ENCODE measurements at places on chromosomes 4 and X. TPM values are rescaled to one million over a fixed set of nuclear protein-coding genes. Genes with fewer than 3 reads are reported as not detected.
A peak's percentile ranks its signal among the peaks of the same experiment; 100 is the strongest.

P2RY4 gene
- total RNA-seq: 0.06 TPM

SCML2 gene
- 5.0 TPM for total RNA-seq

LDB2 gene
- total RNA-seq: 88.2 TPM

FAM47E gene
- 9.4 TPM for total RNA-seq

DNA sequence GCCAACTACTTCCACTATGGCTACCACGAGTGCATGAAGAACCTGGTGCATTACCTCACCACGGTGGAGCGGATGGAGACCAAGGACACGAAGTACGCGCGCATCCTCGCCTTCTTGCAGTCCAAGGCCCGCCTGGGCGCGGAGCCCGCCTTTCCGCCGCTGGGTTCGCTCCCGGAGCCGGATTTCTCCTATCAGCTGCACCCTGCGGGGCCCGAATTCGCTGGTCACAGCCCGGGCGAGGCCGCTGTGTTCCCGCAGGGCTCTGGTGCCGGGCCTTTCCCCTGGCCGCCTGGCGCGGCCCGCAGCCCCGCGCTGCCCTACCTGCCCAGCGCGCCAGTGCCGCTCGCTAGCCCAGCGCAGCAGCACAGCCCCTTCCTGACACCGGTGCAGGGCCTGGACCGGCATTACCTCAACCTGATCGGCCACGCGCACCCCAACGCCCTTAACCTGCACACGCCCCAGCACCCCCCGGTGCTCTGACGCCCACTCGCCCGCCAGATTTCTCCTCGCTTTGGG lies 2.1 kb downstream of the HELT start:
- H3K36me3 ChIP-seq: no peaks in the 10 kb centered on the region
- no peak overlapping the region for H3K27ac ChIP-seq
- H3K4me3 ChIP-seq: no peak overlapping the region
- H3K4me1 ChIP-seq: peaks cover 42% of the 10 kb centered on the region
- H3K27me3 ChIP-seq: peaks cover 98% of the 10 kb centered on the region

DNA sequence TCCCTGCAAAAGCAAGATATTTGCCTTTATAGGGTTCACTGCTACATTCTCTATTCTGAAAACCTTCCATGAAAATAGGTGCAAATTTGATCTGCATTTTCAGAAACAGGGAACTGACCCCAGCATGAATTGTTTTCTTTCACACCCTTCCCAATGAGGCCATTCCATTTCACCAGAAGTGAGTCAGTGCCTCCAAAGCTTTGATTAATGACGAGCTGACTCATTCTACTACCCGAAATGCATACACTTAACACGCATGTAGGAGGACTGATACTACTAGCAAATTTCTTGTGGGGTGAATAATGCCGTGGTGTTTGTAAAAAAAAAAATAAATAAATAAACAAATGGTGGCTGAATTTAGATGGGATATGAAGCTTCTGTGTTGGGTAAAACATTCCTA lies 146.9 kb upstream of the FGF13 start:
- H3K27me3 ChIP-seq: peaks cover 2% of the 10 kb centered on the region
- no peak overlapping the region for H3K4me3 ChIP-seq
- H3K27ac ChIP-seq: no peak overlapping the region
- no peaks in the 10 kb centered on the region for H3K36me3 ChIP-seq
- no peak for DNase-seq

DNA sequence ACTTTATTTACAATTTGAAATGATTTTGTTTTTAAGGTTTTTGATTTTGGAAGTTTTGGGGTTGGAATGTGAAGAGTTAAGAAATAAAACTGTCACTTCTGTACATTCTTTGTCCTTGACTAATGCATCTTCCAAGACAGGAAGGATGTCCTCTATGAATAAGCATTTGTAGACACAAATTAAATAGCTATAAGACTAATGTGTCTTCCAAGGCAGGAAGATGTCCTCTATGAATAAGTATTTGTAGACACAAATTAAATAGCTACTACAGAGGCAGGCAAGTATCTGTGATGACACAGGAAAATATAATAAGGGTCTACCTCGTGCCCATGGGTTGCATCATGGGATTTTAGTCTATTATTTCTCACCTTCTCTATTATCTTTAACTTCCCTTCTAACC lies 14.5 kb downstream of the PRSS48 start:
- H3K36me3 ChIP-seq: no peaks in the 10 kb centered on the region
- no peak overlapping the region for H3K4me3 ChIP-seq

- peaks cover 6% of the 10 kb centered on the region for H3K4me1 ChIP-seq
- DNase-seq: no peak
- no peak overlapping the region for H3K27ac ChIP-seq
- no peaks in the 10 kb centered on the region for H3K36me3 ChIP-seq
Measured at GRCh38 chrX:39633293-39633692, 464.5 kb downstream of the BCOR start.

DNA sequence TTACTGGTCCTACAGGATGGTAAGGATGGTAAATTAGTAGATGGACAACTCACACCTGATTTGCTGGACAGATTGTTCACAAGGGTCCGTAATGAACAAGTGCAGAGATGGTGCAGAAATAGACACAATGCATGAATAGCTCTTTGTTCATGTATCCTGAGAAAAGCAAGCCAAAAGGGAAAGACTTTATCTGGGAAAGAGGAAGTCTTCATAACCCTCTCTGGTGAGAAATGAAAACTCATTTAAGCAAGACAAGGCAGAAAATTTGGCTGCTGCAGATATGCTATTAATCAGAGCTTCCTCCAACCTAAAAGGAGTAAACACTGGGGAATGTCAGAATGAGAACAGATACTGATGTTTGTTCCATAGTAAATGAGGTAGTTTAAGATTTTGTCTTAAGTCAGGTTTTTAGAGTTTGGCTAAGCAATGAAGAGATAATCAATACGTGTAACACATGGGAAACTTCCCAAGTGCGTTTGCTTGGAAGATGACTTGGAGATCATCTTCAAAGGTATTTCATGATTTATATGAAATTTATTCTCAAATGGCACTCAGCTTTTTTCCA lies 152.4 kb upstream of the BMPR1B start:
- no peaks in the 10 kb centered on the region for H3K27me3 ChIP-seq
- H3K4me3 ChIP-seq: no peak overlapping the region
- no peak for DNase-seq
- no peak overlapping the region for H3K27ac ChIP-seq

- no peak overlapping the region for H3K4me3 ChIP-seq
- H3K36me3 ChIP-seq: no peaks in the 10 kb centered on the region
- no peak overlapping the region for H3K27ac ChIP-seq
- DNase-seq: no peak
Measured at GRCh38 chr4:94767446-94767845, 9.7 kb downstream of the BMPR1B start.

DNA sequence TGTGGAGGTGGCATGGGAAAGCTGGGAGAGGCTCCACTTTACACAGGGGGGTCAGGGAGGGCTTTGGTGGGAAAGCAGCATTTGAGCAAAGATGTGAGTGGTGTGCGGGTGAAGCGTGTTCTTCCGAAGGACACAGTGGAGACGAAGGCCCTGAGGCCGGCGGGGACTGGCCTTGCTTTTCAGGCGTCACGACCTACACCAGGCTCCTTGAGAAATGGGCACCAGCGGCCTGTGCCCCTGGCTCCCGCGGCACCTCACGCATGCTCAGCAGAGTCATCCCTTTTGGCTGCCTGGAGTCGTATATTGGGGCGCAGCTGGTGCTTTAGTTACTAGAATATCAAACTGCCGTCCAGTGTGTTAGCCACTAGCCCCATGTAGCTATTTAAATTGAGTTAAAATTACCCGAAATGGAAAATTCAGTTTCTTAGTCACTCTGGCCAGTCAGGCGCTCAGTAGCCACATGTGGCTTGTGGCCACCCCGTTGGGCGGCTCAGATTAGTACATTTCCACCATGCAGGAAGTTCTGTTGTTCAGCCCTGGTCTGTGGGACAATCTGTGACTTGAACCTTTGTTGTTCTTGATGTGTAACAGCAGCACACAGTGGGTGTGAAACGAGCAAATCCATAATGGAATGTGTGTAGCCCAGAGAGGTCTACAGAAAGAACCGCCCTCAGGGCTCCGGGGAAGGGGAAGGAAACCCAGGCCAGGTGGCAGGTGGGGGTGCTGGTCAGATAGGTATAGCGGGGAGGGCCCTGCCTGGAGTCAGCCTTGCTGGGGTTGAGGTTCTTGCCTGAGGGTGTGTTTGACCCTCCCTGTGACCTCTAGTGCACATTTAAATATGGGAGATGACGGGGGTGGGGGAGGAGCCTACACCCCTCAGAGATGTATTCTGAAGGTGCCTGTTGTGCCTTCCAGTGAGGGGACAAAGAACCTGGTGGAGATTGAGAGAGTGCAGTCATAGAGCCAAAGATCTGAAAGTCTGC lies 30.4 kb downstream of the TBC1D14 start:
- no peak for DNase-seq
- no peaks in the 10 kb centered on the region for H3K27me3 ChIP-seq
- H3K36me3 ChIP-seq: peaks cover 16% of the 10 kb centered on the region
- no peak overlapping the region for H3K4me3 ChIP-seq
- H3K4me1 ChIP-seq: peaks cover 55% of the 10 kb centered on the region
- no peak overlapping the region for H3K27ac ChIP-seq

DNA sequence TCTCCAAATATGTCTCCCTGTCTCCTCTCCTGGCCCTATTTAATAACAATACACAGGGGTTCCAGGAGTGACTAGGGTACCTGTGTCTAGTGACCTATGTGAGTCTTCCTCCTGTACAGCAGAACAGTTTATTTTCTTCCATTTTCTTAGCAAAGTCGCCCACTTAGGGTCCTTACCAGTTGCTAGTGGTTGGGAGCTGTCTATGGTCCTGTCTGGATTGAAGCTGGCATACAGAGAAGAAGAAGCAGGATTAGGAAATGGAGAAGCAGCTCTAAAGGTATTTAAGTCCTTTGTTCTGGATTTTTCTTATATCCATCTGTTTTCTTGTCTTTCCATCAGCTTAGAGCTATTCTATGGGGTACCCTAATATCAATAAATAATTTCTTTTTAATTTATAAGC lies 587.1 kb upstream of the CPEB2 start:
- peak; percentile 31 for DNase-seq
- no peaks in the 10 kb centered on the region for H3K27me3 ChIP-seq
- no peaks in the 10 kb centered on the region for H3K4me1 ChIP-seq
- H3K36me3 ChIP-seq: no peaks in the 10 kb centered on the region

DNA sequence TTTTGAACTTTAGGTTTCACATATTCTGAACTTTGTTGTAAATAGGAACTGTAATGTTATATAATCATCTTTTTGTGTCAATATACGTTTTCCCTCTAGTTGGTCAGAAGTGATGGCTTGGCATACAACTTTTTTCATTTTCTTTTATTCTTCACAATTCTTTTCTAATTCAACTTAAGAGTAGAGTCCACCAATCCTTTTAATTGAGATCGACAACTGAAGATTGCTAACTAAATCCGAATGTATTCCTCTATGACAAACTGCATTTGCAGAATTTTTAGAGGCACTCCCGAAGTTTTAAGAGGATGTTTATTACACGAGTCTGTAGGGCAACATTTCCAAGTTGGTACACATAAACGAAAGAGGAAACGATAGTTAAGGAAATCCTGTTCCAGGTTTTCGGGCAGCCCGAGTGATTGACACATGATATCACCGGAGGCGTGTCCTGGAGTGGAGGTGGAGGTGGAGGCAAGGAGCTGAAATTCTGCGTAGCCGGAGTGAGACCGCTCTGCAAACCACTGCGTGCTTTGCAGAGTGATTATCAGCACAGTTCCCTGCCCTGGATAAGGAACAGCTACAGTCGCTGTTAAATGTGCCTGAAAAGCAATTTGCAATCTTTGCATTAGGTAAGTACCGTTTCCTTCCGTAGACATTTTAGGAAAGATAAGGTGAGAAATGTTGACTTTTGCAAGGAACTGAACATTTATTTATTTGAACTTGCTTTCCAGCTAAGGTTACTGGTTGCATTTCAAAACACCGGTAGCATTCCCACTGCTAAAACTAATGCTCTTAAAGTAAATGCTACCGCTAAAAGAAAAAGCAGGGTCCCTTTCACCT lies at the start of gene SPRY1:
Gene SPRY1 (plus strand): TSS at position 489 of the 837 bp plus-strand sequence. CDS start 4,797 bp downstream, outside the sequence.
- peak within 1 kb of the TSS; percentile 93 for H3K27ac ChIP-seq
- H3K4me3 ChIP-seq: peak within 1 kb of the TSS; percentile 90
